ENCODE measurements at places on chromosomes 3 and 15. TPM values are rescaled to one million over a fixed set of nuclear protein-coding genes. Genes with fewer than 3 reads are reported as not detected.

GRCh38 chr3:188962253-188963247 is 209.2 kb upstream of the TPRG1 start:
- H3K4me1 ChIP-seq = no peaks in the 10 kb centered on the region
- H3K4me3 ChIP-seq = no peak overlapping the region
- no peaks in the 10 kb centered on the region for H3K27me3 ChIP-seq
- H3K27ac ChIP-seq = peak overlapping the region; percentile 1

GRCh38 chr3:137471558-137472204 is 292.4 kb upstream of the SOX14 start:
- H3K4me3 ChIP-seq = no peak overlapping the region
- no peak for DNase-seq
- no peaks in the 10 kb centered on the region for H3K36me3 ChIP-seq
- no peaks in the 10 kb centered on the region for H3K27me3 ChIP-seq
- H3K4me1 ChIP-seq = no peaks in the 10 kb centered on the region

The SIDT1 gene
- 44.0 TPM for total RNA-seq

- no peak for DNase-seq
- H3K27ac ChIP-seq = no peak overlapping the region
- H3K4me3 ChIP-seq = no peak overlapping the region
- no peaks in the 10 kb centered on the region for H3K4me1 ChIP-seq
Observed at GRCh38 chr3:37155782-37156181, 18.6 kb downstream of the LRRFIP2 start.

DNA sequence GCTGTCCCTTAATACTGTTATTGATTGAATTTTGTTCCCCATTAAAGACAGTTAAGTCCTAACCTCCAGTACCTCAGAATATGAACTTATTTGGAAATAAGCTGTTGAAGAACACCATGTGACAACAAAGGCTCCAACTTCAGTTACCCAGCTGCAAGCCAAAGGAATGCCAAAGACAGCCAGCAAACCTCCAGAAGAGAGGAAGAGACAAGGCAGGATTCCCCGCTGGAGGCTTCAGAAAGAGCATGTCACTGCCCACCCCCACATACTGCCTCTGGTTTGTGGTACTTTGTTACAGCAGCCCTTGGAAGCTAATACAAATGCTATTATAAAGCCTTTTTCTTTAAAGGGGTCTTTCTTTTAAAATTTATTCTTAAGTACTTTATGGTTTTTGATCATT is 18.4 kb upstream of the NEK10 start:
- no peaks in the 10 kb centered on the region for H3K27me3 ChIP-seq
- no peaks in the 10 kb centered on the region for H3K4me1 ChIP-seq
- H3K36me3 ChIP-seq = peaks cover 41% of the 10 kb centered on the region
- H3K27ac ChIP-seq = no peak overlapping the region
- DNase-seq = no peak
- no peak overlapping the region for H3K4me3 ChIP-seq

- H3K27me3 ChIP-seq = no peaks in the 10 kb centered on the region
- H3K4me1 ChIP-seq = peaks cover 6% of the 10 kb centered on the region
- DNase-seq = no peak
Observed at GRCh38 chr3:66506154-66506553, 5.3 kb upstream of the LRIG1 start.

The HAPLN3 gene
- 16.9 TPM for total RNA-seq

GRCh38 chr3:67624078-67624477 is 30.3 kb downstream of the SUCLG2 start:
- no peak for DNase-seq
- no peaks in the 10 kb centered on the region for H3K27me3 ChIP-seq
- H3K27ac ChIP-seq = no peak overlapping the region
- no peaks in the 10 kb centered on the region for H3K4me1 ChIP-seq

The NANOGP8 gene
- total RNA-seq = not detected

DNA sequence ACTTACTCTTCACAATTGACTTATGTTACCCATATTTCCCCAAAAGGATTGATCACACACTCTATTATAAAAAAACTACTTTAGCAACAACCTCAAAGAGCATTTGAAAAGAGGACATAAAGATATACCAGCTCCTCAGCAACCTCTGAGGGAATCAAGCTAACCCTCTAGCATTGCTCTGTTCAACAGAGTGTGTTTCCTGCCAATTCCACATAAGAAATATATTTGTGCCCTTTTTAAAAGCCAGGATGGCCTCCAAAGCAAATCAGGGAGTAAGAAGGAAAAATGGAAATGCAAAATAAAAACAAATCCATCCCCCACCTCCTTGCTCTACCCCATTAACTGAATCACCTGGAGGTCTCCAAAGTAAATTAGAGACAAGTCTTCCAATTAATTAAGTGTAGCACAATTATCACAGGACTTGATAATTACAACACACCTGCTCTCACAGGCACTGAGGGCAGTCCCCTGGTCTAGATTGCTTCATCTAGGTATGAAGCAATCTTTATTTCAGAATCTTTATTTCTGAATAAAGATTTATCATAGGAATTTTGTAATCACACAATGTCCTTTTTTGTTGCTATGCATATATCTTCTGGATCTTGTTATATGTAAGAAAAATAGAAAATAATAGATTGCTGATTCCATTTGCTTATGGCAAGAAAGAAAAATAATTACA is 34.8 kb downstream of the GPR176 start:
- H3K4me3 ChIP-seq = no peak overlapping the region
- H3K4me1 ChIP-seq = no peaks in the 10 kb centered on the region
- no peak overlapping the region for H3K27ac ChIP-seq

GRCh38 chr15:56759450-56759845 is 26.1 kb upstream of the ZNF280D start:
- H3K27ac ChIP-seq = peak overlapping the region; percentile 42
- no peaks in the 10 kb centered on the region for H3K27me3 ChIP-seq
- H3K4me3 ChIP-seq = no peak overlapping the region
- peaks cover 53% of the 10 kb centered on the region for H3K4me1 ChIP-seq

- DNase-seq = no peak
- H3K4me3 ChIP-seq = no peak overlapping the region
- no peak overlapping the region for H3K27ac ChIP-seq
- H3K4me1 ChIP-seq = no peaks in the 10 kb centered on the region
- no peaks in the 10 kb centered on the region for H3K36me3 ChIP-seq
Observed at GRCh38 chr3:53357458-53357857, 10.1 kb upstream of the DCP1A start.

The MYZAP gene
- 15.2 TPM for total RNA-seq

DNA sequence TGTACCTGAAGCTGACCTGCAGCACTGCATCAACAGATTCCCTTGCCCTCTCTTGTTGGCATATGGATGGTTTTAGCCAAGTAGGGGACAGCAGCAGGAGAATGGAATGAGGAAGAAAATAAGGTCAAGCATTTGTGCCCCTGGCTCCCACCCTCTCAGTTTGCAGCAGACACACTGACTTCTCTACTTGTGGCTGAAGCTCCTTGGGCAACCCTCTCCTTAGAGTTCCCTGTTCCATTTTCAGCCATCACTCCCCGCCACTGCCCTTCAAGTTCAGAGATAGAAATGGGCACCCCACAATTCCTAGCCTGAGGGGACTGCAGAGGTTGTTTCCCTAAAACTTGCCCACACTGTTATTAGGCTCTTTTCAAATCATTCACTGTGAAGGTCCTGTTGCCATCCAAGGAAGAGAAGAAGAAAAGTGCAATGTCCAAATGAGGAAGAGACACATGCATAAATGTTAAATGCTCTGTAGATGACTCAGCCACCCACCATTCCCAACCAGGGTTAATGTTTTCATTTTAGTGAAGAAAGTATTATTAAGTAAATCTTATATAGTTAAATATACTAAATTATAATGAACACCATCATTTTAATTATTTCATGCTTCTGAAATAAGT is 295.9 kb upstream of the UBE2E2 start:
- no peak for DNase-seq
- H3K4me3 ChIP-seq = no peak overlapping the region
- H3K27me3 ChIP-seq = no peaks in the 10 kb centered on the region
- no peak overlapping the region for H3K27ac ChIP-seq
- no peaks in the 10 kb centered on the region for H3K4me1 ChIP-seq

- DNase-seq = no peak
- no peaks in the 10 kb centered on the region for H3K27me3 ChIP-seq
- no peaks in the 10 kb centered on the region for H3K36me3 ChIP-seq
- no peak overlapping the region for H3K4me3 ChIP-seq
Observed at GRCh38 chr3:152126260-152126659, 142.5 kb upstream of the MBNL1 start.

GRCh38 chr3:46112984-46113383 is 85.7 kb upstream of the XCR1 start:
- no peak overlapping the region for H3K27ac ChIP-seq
- H3K36me3 ChIP-seq = no peaks in the 10 kb centered on the region
- H3K27me3 ChIP-seq = no peaks in the 10 kb centered on the region

DNA sequence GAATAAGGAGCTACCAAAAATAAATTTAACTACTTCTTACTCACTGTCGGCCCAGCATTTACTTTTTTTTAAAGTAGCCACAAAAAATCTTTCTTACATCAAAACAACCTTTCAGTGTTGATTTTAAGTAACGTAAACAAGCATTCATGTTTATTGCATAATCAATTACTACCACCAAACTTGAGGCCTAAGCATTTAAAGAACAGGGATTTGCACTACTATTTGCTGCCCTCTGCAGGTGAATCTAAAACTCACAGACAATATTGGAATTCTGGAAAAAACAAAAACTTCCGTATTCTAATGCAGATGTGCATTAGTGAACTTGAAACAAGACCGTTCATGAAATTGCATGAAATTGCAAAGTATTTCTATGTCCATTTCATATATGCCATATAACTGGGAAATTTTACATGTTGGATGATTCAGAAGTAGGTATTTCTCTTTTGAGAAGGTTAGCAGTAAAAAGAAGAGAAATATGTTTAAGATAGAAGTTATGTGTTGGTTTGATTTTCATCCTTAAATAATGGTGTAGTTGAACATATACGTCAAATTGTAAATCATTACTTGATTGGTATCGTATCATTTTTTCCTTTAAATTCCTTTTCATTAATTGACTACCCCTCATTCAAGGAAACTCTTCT is 55.6 kb downstream of the CGGBP1 start:
- DNase-seq = no peak
- no peak overlapping the region for H3K4me3 ChIP-seq
- no peak overlapping the region for H3K27ac ChIP-seq
- H3K36me3 ChIP-seq = no peaks in the 10 kb centered on the region
- no peaks in the 10 kb centered on the region for H3K27me3 ChIP-seq

DNA sequence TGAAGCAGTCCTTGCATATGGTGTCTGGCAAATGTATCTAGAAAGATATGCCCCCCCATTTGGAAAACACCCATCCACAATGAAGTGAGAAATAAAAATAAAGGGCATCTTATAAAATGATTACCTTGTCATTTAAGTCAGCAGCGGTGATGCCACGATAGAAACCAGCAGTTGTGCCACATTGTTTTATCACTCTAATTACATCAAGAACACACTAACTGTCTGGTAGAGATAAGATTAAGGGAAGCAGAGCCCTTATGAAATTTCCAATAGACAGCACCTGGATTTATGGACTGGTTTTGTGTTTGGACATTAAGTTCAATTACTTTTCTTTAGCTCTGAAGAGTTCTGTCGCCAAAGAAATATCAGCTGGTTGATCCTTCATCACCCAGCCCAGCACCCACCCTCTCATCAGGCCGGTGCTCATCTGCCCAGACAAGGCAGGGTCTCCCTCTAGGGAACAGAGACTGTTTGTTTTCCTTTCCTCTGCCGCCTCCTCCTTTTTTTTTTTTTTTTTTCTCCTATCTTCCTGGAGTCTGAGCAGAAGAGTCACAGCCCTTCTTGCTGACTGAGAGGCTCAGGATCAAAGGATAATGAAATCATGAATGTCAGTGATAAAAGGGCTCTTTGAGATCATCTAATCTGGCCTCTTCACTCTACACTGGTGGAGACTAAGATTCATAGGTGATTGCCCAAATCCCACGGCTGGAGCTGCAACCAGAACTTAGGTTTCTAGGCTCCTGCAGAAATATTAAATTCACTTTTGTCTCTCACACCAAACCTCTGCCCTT is 464.1 kb downstream of the NTRK3 start:
- H3K27ac ChIP-seq = no peak overlapping the region
- H3K4me3 ChIP-seq = no peak overlapping the region
- H3K27me3 ChIP-seq = no peaks in the 10 kb centered on the region
- no peaks in the 10 kb centered on the region for H3K4me1 ChIP-seq

- no peak for DNase-seq
- H3K4me3 ChIP-seq = no peak overlapping the region
- H3K4me1 ChIP-seq = no peaks in the 10 kb centered on the region
- H3K27ac ChIP-seq = no peak overlapping the region
Observed at GRCh38 chr3:126114443-126115386, 30.8 kb upstream of the SLC41A3 start.

GRCh38 chr3:100205171-100205570 is 55.6 kb upstream of the TBC1D23 start:
- H3K36me3 ChIP-seq = no peaks in the 10 kb centered on the region
- no peak for DNase-seq
- no peak overlapping the region for H3K27ac ChIP-seq
- no peaks in the 10 kb centered on the region for H3K27me3 ChIP-seq
- H3K4me3 ChIP-seq = no peak overlapping the region

- H3K4me1 ChIP-seq = no peaks in the 10 kb centered on the region
- no peak overlapping the region for H3K27ac ChIP-seq
- no peak overlapping the region for H3K4me3 ChIP-seq
- DNase-seq = no peak
- H3K27me3 ChIP-seq = no peaks in the 10 kb centered on the region
Observed at GRCh38 chr3:170079536-170080165, 41.9 kb downstream of the GPR160 start.

GRCh38 chr15:29337156-29337959 is 67.7 kb upstream of the NSMCE3 start:
- no peak overlapping the region for H3K4me3 ChIP-seq
- no peaks in the 10 kb centered on the region for H3K27me3 ChIP-seq
- no peaks in the 10 kb centered on the region for H3K4me1 ChIP-seq

The ADAMTSL3 gene
- total RNA-seq = 4.2 TPM
